ENCODE measurements at places on chromosomes 13 and 19.

DNA sequence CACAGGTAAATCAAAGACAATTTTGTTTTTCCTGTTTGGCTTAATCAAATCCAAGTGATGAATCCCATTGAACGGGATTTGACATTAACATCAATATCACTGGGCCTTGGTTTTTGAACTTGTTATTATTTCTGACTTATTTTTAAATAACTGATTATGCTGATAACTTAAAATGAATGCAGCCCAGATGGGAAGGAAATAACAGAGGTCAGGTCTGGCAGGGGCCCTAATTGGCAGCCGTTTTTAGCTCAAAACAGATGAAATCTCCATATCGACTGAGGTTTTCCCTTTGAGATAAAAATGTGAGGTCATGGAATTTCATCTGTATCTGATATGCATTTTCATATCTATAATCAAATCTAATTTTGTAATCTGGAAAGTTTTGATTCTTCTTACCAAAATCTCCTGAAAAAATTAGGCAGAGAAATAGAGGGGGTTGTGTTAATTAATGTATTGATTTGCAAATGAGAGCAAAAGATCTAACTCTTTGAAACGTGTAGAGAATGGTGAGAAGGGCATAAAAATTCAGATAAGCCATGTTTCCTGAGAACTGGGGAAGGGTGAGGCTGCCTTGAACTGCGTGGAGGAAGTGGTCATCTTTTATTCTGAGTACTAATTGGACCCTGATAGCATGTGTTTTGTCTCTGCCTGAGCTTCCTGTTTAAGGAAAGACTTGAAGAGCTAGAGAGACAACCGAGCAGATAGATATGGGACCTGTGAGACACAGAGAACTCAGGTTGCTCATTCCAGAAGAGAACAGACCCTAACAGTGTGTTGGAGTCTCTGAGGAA lies 98.2 kb upstream of the C1QTNF9B start:
- DNase-seq: no peak

- no peak for DNase-seq
Observed at GRCh38 chr13:85665286-85665685, 133.9 kb downstream of the SLITRK6 start.

- DNase-seq: no peak
Observed at GRCh38 chr13:51761643-51762350, 42.2 kb downstream of the DHRS12 start.

DNA sequence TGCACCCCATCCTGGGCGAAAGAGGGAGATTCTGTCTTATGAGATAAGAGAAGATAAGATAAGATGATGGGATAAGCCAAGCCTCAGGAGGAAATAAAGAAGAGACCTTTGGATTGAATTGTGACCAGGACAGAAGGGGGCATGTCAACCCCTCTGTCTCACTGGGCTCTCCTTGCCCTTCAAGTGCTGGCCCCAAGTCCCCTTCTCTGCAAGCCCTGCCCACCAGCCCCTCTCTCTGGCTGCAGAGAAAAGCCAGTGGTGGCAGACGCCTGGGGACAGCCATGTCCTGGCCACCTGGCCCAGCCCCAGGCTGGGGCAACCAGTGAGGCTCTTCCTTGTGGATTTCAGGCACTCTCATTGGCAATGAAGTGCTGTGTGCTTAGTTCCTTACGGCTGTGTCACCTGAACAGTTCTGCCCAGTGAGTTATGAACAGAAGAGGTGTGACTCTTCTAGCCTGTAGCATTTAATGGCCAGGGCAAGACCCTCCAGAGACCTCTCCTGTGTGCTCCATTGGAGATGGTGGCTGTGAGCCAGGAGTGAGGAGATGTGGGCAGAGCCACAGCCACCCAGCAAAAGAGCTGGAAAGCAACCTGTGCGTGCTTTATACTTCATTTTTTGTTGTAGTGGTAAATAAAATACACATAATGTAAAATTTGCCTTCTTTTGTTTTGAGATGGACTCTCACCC lies 6.1 kb upstream of the BTBD2 start:
- DNase-seq: no peak

DNA sequence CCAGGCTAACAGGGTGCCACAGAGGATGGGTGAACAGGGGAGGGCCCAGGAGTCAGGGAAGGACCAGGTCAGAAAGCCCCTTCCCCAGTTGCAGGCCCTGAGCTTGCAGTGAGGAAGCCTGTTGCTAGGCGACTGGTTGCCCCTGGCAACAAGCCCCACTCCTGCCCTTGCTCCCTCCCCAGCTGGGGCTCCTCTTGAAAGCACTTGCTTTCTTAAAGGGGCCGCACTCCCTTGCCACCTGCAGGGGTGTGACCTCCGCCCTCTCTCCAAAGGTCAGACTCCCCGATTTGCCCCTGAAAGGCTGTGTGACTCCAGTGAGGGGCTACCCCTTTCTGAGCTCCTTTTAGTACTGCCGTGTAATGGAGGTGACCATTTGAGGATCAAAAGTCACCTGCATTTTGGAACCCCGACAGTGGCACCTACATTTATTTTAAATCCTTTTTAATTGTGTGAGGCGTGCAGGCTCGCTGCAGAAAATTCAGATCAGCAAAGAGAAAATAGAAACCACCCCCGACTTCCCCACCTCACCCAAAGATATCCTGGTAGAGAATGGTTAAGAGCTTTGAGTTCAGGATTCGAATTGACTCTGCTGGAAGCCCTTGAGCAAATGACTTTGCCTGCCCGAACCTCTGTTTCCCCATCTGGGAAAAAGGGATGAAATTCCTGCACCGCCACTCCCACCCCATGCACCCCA lies 4.8 kb downstream of the FCHO1 start:
- DNase-seq: no peak

DNA sequence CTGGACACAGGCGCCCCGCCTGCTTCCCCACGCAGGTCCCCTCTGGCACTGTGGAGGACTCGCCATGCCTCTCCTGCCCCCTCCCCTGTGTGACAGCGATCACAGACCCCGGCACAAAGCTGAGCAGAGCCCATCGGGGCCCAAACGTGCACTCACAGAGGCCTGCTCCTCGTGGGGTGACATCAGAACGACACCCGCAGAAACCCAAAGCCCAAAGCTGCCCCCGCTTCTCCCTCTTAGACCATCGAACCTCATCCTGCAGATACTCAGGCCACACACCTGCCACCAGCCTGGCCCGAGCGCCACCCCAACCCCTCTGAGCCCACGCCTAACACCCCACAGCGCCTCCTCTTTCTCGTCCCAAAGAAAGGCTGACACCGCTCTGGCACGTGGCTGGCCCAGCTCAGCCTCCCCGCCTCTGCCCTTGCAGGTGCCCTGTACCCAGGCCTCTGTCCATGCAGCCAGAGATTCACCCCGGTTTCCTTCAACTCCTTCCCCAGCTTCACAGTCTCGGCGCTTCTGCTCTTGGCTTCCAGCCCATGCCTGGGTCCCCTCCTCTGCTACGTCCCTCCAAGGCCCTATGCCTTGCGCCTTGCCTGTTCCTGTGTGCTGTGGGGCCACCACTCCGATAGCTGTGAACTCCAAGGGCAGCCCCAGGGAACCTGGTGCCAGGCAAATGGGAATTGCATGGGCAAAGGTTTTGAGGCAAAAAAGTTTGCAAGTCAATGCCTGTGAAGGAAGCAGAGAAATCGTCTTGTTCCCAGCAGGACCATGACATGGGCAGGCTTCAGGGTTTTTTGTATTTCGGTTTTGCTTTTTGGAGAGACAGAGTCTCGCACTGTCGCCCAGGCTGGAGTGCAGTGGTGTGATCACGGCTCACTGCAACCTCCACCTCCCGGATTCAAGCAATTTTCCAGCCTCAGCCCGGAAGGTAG lies 831 bp upstream of the CBARP start:
- DNase-seq: no peak

- no peak for DNase-seq
Observed at GRCh38 chr13:79311386-79311785, 94.7 kb downstream of the RBM26 start.

DNA sequence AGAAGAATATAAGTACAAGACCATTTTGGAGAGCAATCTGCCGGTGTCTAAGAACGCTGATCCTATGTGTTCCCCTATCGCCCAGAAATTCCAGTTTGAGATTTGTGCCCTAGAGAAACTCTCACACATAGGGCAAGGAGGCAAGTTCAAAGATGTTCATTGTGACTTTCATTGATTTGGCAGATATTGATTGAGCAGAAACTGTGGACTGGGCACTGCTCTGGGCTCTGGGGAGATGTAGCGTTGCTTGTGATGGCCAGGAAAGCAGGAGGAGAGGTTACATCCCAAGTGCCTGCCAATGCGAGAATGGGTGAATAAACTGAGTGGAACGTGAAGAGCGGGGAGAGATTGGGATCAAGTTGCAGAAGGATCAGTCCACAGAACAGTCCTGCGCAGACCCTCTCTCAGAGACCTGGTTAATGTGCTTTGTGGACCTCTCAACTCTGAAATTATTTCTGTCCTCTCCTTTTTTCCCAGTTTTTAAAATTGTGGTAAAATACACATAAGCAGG lies 123.9 kb upstream of the PEG3 start:
- no peak for DNase-seq

DNA sequence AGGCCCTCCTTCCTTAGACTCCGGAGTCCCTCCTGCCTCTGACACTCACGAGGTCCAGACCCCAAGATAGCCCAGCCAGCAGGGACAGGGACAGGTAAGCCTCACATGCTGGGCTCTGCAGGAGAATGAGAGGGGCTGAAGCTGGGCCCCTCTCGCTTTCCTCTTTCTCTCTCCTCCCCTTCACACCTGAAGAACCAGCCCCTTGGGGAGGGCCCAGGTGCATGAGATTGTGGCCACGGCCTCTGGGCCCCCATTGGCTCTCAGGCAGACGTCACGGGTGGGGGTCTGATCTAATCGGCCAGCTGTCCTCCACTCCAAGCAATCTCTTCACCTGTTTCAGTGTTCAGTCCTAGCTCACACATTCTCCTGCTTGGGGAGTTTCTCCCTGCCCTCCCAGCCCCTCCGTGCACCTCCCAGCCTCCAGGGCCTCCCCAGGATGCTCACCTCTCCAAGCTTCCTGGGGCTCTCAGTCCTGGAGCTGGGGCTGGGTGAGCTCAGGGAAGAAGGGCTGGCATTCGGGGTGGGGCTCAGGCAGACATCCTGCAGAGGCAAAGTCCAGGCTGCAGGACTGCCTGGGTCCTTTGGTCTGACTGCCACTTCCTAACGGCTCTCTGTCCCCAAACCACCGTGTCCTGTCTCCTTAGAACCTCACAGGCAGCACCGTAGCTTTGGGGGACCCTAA lies 2.8 kb downstream of the TMEM150B start:
- DNase-seq: no peak

DNA sequence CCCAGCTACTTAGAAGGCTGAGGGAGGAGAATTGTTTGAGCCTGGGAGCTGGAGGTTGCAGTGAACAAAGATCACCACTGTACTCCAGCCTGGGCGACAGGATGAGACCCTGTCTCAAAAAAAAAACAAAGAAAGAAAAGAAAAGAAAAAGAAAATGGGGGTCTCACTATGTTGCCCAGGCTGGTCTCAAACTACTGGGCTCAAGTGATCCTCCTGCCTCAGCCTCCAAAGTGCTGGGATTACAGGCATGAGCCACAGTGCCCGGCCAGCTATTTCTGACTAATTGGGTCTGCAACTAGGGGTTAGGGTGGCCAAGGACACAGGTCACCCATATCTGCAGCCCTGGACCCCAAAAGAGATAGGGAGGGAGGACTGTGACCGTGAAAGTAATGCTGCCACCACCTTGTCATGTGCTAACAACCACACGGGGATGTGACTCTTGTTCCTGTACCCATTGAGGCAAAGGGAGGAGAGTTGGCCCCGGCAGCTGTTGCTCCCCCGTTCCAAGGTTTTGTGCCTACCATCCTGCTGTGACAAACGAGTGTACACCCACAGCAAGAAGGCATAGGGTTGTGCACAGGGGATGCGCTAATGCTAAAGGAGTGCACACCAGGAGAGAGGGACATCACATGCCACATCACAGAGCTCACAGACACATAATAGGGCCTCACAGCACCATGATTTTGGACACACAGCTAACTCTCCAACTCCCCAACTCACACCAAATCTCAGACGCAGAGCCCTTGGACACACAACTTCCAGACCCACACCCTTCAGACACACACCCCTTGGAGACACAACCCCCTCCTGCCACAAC lies 619 bp downstream of the MEF2B start:
- no peak for DNase-seq

DNA sequence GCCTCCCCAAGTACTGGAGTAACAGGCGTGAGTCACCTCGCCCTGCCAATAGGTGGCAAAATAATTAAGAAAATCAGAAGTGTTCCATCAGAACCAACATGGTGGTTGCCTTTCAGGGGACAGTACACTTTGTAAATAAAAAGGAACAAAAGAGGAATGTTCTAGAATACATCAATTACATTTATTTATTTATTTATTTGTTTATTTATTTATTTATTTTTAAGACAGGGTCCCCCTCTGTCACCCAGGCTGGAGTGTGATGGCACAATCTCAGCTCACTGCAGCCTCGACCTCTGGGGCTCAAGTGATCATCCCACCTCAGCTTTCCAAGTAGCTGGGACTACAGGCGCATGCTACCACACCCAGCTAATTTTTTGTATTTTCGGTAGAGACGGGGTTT lies 12.9 kb upstream of the TYROBP start:
- no peak for DNase-seq

Data from right hindlimb (tissue), 1 donor.